ENCODE measurements at places on chromosomes 4 and X.

DNA sequence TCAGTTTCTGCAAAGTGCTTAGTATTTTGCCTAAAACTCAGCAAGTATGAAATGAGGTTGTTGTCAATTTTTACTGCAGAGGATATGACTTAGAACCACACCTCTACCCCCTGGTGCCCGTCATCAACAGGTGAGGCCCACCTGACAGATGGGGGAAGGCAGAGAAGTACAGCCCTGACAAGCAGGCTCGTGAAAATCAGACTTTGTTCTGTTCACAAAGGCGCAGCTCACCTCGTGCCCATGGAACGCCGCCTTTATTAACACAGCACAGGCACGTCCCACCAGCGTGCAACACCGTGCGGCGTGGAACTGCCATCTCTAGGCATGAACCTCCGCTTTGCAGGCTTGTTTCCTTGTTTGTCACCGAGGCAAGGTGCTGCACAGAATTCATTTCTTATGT, 13.3 kb downstream of the CYP4V2 start:
- no peak for DNase-seq

- no peak for DNase-seq
Observed at GRCh38 chr4:138499627-138500026, 257.5 kb upstream of the SLC7A11 start.

- no peak for DNase-seq
Observed at GRCh38 chr4:44817930-44818329, 91.6 kb upstream of the GNPDA2 start.

DNA sequence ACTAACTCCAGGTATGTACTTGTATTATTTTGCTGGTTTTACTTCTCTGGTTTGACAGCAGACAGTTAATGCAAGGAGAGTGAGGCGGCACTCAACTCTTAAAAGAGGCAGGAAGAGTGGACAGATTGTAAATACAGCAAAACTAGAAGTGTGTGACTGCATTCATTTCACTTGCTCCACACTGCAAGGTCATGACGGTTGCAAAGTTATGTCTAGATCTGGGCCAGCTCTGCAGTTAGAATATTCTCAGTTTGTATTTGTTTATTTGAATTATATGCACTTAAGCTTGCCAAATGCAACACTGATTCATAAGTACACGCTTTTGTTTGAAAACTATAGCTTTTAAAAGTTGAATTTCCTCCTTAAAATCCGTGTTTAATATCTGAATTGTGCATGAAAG, 148.9 kb downstream of the STIM2 start:
- no peak for DNase-seq

- DNase-seq = no peak
Observed at GRCh38 chrX:137562096-137562495, 3.8 kb upstream of the ZIC3 start.

DNA sequence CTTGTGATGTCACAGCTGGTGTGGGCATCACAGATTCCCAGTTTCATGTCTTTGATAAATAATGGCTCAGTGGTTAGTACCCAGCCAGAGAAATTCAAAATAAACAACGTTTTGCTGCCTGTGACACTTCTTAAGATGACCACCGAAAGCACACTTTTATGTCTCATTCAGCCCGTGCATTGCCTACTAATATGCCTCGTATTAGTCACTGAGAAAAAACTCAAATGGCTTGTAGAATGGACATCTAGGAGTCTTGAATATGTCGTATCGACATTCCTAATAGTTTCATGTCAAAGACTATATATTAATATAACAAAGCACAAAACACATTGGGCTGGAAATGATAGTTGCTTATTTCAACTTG, 103.9 kb upstream of the FAT1 start:
- no peak for DNase-seq

- DNase-seq = no peak
Observed at GRCh38 chr4:88043586-88044340, 36.3 kb downstream of the PKD2 start.

GRCh38 chr4:26867914-26868684, 7.5 kb downstream of the STIM2 start:
- no peak for DNase-seq

GRCh38 chr4:87055311-87055710, 120.5 kb downstream of the AFF1 start:
- no peak for DNase-seq

DNA sequence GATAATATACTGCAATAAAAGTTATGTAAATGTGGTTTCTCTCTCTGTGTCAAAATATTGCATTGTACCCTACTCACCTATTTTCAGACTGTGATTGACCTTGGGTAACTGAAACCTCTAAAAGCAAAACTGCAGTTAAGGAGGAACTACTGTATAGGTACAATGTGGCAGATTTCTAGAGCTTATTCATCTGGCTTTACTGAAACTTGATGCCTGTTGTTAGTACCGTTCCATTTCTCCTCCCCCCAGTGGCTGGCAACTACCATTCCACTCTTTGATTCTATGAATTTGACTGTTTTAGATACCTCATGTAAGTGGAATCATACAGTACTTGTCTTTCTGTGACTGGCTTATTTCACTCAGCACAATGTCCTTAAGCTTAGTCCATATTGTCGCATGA, 61.9 kb downstream of the HOPX start:
- no peak for DNase-seq

- no peak for DNase-seq
Observed at GRCh38 chr4:109432203-109432602, 1.4 kb upstream of the SEC24B start.

GRCh38 chr4:48227662-48228061, 42.0 kb downstream of the TEC start:
- DNase-seq = no peak

GRCh38 chr4:94447754-94448411, 3.9 kb upstream of the PDLIM5 start:
- DNase-seq = no peak

DNA sequence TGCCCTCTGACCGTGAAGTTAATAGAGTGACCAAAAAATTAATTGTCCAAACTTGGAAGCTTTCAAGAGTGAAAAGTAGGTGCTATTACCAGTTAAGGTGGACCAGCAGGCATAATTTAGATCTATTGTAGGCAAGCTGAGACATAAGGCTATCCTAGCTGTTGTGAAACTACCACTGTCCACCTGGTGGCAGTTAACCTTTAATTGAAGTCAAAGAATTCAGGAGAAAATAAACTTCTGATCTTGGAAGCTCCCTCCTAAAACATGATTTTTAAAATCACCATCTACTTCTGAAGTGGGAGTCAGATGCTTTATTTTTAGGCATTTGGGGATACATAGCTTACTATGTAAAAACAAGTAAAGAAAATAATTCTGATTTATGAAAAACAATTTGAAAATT, 636.3 kb upstream of the HTR2C start:
- no peak for DNase-seq

DNA sequence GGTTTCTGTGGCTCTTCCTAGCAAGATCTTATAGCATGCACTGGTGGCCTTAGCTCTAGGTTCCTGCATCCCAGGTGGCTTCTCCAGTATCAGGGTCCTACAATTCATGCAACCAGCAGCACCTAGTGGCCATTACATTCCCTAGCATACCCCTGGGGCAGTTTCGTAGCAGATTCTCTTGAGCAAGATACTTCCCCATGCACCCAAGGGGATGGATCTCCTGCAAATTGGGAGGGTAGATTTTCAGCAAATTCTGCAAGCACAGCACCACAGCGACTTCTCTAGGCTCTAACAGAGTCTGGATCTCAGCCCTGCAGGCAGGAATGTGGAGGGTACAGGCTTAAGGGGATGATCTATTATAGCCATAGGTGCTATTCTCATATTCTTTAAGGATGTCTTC, 13.1 kb upstream of the SLC9B1 start:
- DNase-seq = no peak

DNA sequence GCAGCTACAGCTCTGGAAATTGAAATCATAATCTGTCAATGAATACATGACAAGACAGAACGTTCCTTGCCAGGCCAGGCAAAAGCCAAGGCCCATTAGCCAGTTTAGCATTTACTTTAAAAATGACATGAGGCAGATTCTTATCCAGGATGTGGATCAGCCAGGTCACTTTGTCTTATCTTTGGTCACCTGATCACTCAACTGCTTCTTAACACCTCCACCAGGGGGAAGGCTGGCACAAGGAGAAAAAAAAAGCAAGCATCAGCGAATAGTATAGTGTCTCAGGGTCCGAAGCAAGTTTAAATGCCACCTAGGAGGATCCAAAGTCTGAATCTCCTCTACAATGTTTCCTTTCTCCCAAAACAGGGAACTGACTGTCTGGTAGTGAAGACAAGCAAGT, 18.8 kb downstream of the ATP1B4 start:
- no peak for DNase-seq

GRCh38 chr4:152074573-152074972, 313.8 kb upstream of the GATB start:
- no peak for DNase-seq

- no peak for DNase-seq
Observed at GRCh38 chrX:22237479-22237878, 35.2 kb upstream of the CBLL2 start.

DNA sequence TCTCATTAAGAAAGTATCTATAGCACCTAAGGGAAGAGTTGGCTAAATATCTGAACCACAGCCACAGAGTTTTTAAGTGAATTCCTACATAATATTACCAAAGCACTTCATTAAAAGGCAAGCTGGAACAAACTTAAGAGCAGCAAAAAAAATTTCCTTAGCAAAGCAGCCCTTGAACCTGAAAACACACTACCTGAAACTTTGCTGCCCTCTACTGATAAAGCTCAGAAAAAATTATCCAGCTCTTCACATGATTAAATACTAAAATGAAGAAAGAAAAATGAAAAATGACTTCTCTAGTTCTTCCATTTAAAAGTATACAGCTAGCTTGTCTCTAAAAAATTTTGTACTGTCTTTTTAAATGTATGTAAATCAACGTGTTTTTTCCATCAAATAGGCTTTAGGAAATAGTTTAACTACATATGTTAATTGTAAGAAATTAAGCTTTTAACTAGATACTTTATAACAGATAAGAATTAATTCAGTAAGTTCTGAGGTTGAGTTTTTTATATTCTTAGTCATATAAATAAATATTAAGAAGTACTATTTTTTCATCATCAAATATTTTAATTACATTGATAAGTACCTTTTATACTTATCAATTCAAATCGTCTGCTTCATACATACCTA, 156.1 kb downstream of the STPG2 start:
- DNase-seq = peak; percentile 10

DNA sequence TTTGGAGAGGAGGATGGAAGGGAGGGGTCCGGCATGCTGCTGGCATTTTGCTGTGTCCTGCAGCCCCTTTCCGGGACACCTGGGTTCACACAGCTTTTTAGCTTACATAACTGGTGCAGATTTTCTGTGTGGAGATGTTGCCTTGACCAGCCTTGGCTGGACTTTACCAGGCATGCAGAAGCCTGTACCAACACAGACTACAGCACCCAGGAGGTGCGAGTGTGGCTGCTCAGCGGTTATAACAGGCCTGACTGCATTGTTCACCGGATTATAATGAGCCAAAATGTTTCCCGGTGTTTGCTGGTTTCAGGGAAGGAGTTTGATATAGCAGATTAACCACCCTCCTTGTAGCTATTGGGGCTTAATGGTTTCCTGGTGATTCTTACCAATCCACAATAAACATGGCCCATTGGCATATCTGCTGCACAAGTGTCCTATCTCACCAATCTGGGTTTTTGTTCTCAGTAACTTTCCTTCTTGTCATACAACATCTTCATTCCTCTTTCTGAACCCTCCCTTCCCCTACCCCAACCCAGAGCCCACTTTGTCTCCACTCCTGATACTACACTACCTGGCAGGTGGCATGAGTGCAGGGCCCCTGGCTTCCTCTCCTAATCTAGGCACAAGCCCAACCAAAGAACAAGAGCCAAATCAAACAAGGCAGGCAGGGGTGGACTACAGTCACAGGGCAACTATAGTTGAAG, 3.9 kb downstream of the RPL10 start:
- DNase-seq = no peak

DNA sequence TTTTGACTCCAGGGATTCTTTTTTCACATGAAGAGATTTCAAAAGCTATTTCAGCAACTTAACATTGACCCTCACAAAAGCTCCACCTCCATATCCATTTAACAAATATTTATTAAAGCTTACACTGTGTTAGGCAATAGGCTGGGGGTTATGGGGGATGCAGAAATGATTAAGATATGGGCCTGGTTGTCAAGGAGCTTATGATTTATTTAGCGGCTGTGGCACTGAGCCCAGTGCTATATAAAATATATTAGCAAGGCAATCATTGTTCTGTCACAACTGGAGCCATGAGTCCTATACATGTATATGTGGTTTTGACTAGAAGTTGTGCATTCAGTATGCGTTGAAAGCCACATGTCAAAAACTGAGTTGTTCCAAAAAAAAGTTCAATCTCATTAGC, 131.1 kb downstream of the GPC3 start:
- DNase-seq = no peak

DNA sequence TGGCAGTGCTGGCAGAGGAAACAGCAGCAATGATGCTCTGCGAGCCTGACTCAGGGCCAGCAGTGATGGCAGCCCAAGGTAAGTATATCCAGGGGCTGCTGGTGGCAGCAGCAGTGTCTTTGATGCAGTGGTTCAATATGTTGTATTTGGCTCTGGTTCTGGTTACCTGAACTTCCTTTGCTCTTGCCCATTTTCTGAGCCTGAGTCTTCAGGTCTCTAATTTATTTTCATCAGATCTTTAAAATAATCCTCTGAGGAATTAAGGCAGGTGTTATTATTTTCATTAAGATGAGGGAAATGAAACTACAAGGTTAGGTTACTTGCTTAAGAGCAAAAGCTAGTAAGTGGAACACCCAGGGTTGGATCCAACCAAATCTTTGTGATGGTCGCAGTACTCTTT, 102.8 kb upstream of the BMP2K start:
- DNase-seq = no peak

- no peak for DNase-seq
Observed at GRCh38 chr4:32589097-32589496, 1868.9 kb downstream of the PCDH7 start.

GRCh38 chr4:153969542-153969941, 180.7 kb upstream of the SFRP2 start:
- DNase-seq = no peak

DNA sequence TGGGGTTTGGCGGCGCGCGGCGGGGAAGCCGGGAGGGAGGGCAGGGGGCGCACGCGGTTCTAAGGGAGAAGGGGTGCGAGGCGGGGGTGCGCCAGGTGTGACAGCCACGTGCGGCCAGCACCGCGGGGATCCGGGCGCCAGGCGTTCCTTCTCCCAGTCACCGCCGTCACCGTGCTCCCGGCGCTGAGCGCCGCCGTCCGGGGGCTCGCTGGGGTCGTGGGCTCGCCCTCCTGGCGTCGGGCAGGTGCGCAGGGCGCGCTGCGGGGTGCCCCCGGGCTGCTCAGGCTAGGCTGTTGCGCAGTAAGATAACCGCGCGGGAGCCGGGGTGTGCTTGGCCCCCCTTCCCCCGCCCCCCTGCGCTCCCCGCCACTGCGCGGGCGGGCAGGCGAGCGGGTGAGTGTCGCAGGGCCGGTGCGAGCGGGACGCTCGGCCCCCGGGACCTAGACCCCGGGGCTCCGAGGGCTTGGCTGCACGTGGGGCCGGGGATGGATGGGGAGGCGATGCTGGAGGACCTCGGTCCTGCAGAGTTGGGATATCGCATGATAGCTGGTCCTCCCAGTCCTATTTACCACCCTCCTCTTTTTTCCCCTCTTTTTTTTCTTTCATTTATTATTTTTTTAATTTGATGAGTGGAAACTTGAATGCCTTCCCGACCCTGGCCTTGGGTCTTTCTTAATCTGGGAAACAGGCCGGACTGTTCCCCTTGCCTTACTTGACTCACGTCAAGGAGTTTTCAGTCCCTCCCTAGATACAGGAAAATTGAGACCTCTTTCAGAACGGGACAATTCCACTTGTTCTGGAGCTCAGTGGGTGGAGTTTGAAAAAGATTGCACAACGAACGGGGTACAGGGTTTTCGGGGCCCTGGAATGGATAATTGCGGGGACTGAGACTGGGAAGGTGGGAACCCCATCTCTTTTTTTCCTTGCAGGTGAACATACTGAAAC, 797 bp downstream of the TXLNG start:
- no peak for DNase-seq
